ENCODE measurements at places on chromosomes 1 and 21. TPM values are rescaled to one million over a fixed set of nuclear protein-coding genes. Genes with fewer than 3 reads are reported as not detected.

Gene DMBX1
- total RNA-seq, result not detected

Gene TPTE
- total RNA-seq, result 17.2 TPM

Gene DNMT3L
- not detected for total RNA-seq

Gene AK5
- total RNA-seq, result 20.8 TPM

Gene FOXD3
- total RNA-seq, result 0.82 TPM

Gene TEX50
- 1.1 TPM for total RNA-seq

DNA sequence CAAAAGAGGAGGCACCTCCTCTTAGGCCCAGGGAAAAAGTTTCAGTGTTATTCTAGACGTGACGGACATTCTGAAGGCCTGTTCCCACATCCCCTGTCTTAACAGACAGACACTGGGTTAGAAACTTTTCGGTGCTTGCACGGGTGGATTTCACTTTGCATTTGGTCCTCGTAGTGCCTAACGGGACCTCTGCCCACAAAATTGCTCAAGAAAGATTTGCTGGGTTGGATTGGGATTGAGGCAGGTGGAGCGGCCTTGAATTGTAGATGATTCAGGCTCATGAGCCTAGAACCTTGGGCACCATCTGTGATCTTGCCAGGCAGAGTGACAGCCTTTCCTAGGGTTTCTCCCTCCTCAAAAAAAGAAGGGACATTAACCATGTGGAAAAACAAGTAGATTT, 2.8 kb downstream of the PLA2G5 start:
- no peaks in the 10 kb centered on the region for H3K4me1 ChIP-seq
- DNase-seq, result no peak
- H3K36me3 ChIP-seq, result no peaks in the 10 kb centered on the region
- H3K27me3 ChIP-seq, result no peaks in the 10 kb centered on the region
- no peak overlapping the region for H3K4me3 ChIP-seq

GRCh38 chr1:154198756-154199562, 7.1 kb upstream of the TPM3 start:
- no peaks in the 10 kb centered on the region for H3K27me3 ChIP-seq
- peak; percentile 40 for DNase-seq
- no peak overlapping the region for H3K4me3 ChIP-seq
- H3K36me3 ChIP-seq, result no peaks in the 10 kb centered on the region
- no peaks in the 10 kb centered on the region for H3K4me1 ChIP-seq
- H3K27ac ChIP-seq, result peak overlapping the region; percentile 45

DNA sequence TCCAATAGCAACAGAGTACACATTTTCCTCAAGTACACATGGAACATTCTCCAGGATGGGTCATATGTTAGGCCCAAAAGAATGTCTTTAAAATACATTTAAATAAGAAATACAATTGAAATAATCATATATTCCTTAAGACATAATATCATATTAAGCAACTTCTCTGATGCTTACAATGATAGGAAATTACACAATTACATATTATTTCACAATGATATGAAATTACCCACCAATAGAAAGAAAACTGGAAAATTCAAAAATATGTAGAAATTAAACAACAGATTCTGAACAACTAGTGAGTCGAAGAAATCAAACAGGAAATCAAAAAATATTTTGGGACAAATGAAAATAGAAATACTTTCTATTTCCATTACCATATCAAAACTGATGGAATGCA, 45.6 kb downstream of the FLVCR1 start:
- no peak overlapping the region for H3K27ac ChIP-seq
- no peak overlapping the region for H3K4me3 ChIP-seq
- H3K36me3 ChIP-seq, result no peaks in the 10 kb centered on the region
- H3K27me3 ChIP-seq, result no peaks in the 10 kb centered on the region
- DNase-seq, result no peak

- H3K4me3 ChIP-seq, result peak overlapping the region; percentile 80
- H3K27me3 ChIP-seq, result no peaks in the 10 kb centered on the region
- DNase-seq, result no peak
- H3K4me1 ChIP-seq, result peaks cover 6% of the 10 kb centered on the region
- H3K27ac ChIP-seq, result peak overlapping the region; percentile 70
- H3K36me3 ChIP-seq, result peaks cover 15% of the 10 kb centered on the region
Measured at GRCh38 chr1:160284220-160284781, 632 bp downstream of the PEX19 start.

GRCh38 chr1:53688381-53689102, 50.4 kb downstream of the GLIS1 start:
- H3K36me3 ChIP-seq, result no peaks in the 10 kb centered on the region
- no peak overlapping the region for H3K4me3 ChIP-seq
- DNase-seq, result no peak
- peaks cover 4% of the 10 kb centered on the region for H3K27me3 ChIP-seq
- H3K27ac ChIP-seq, result no peak overlapping the region

- no peaks in the 10 kb centered on the region for H3K27me3 ChIP-seq
- H3K4me3 ChIP-seq, result no peak overlapping the region
- no peaks in the 10 kb centered on the region for H3K4me1 ChIP-seq
- H3K36me3 ChIP-seq, result no peaks in the 10 kb centered on the region
Measured at GRCh38 chr1:233075915-233076295, 125.5 kb downstream of the NTPCR start.

DNA sequence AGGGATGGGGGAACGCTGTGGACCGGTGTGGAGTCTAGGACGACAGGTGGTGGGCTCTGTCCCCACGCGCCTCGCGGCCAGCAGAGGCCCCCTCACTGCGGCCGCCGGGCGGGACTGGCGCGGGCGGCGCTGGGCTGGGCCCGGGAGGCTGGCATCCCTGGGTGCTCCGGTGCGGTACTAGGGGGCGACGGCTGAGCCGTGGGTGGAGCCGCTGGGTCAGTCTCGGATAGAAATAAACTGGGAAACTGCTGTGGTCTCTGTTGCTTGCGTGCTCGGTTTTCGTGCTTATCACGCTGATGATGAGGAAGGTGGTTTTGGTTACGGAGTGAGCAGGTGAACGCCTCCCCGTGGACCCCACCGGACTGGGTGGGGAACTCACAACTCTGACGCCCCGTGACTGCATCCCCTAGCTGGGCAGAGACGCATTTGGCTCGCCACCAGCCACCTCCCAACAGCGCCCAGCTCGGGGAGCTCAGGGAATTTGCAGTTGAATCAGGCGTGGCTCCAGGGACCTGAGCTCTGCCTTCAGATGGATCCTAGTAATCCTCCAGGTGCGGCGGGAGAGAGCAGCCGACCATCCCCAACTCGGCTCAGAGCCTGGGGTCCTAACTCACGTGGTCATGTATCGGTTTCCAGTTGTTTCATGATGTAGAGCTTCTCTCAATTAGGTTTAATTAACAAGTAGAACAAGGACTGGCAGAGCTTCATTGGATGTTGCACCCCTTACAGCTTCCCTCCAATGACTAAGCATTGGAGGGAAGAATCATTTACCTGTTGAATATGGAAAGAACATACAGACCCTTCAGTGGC, 32.1 kb downstream of the HSD17B7 start:
- H3K27ac ChIP-seq, result no peak overlapping the region
- peak overlapping the region; percentile 21 for H3K4me3 ChIP-seq
- no peaks in the 10 kb centered on the region for H3K36me3 ChIP-seq
- no peaks in the 10 kb centered on the region for H3K27me3 ChIP-seq

Measured in prostate gland (tissue), 2 donors.